Activated naive CD8-positive, alpha-beta T cell treated with anti-CD3 and anti-CD28 coated beads for 36 hours (primary cell): ENCODE measurements at places on chromosomes 12 and 14. TPM values are rescaled to one million over a fixed set of nuclear protein-coding genes. Genes with fewer than 3 reads are reported as not detected.

DNA sequence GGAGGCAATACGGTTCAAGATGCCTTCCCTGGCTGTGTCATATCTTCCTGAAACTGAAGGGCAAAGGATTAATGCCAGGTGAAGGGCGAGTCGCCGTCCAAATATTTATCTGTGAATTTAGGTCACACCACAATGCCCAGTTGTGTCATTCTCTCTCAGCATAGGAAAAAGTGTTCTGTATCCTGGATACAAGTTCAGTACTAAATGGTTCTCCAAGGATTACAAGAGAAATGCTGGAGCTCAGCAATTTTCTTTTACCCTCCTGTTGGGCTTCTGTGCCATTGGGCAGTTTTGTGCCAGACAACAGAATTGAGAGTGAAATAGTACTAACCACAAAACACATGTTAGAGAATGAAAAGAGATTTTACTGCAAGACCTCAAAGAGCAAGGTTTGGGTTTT, 493.9 kb downstream of the EGLN3 start:
- peaks cover 3% of the 10 kb centered on the region for H3K27me3 ChIP-seq
- no peak overlapping the region for H3K27ac ChIP-seq
- DNase-seq, result no peak
- H3K4me1 ChIP-seq, result peaks cover 2% of the 10 kb centered on the region

DNA sequence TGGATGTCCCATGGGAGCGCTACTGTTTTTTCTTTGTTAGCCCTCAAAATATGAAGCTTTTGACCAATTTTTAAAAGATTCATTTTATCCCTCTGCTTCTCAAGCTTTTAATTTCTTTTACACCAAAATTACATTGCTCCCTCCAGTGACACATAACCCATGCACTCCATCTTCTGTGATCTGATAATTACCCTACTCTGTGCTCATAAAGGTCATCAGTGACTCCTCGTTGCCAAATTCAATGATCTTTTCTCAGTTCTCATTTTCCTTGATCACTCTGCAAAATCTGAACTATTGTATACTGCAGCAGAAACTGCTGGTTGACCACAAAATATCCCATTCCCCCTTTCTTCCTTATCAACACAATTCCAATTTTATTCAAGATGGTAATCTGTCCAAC, 8.7 kb upstream of the PTGDR start:
- H3K4me3 ChIP-seq, result no peak overlapping the region
- H3K27ac ChIP-seq, result no peak overlapping the region
- H3K4me1 ChIP-seq, result peaks cover 5% of the 10 kb centered on the region
- no peaks in the 10 kb centered on the region for H3K27me3 ChIP-seq
- no peak for DNase-seq
- H3K36me3 ChIP-seq, result no peaks in the 10 kb centered on the region

TMEM253 gene
- total RNA-seq, result not detected

DNA sequence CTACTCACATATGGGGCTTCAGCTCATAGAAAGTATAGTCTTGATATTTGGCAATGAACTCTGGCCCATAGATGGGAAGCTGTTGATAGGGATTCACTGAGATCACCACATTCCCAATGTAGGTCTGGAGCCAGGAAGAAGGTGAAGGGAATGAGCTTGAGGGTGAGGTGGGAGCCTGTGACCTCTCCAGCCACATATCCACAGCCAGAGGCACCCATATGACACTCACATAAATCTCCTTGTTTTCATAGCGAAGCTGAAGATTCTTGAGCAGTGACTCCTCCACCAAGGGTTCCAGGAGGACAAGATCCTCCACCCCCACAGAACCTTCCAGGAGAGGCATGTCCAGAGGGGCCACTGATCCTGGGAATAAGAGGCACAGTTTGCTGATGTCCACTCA, 1.9 kb downstream of the MYO1A start:
- peaks cover 37% of the 10 kb centered on the region for H3K4me1 ChIP-seq
- peaks cover 2% of the 10 kb centered on the region for H3K36me3 ChIP-seq
- H3K27me3 ChIP-seq, result no peaks in the 10 kb centered on the region
- DNase-seq, result no peak
- H3K27ac ChIP-seq, result peak overlapping the region; percentile 84

GRCh38 chr12:24020397-24021163, 71.1 kb upstream of the SOX5 start:
- H3K4me3 ChIP-seq, result no peak overlapping the region
- H3K36me3 ChIP-seq, result no peaks in the 10 kb centered on the region
- no peak overlapping the region for H3K27ac ChIP-seq
- H3K4me1 ChIP-seq, result no peaks in the 10 kb centered on the region
- no peaks in the 10 kb centered on the region for H3K27me3 ChIP-seq

TAS2R14 gene
- 0.64 TPM for total RNA-seq

DNA sequence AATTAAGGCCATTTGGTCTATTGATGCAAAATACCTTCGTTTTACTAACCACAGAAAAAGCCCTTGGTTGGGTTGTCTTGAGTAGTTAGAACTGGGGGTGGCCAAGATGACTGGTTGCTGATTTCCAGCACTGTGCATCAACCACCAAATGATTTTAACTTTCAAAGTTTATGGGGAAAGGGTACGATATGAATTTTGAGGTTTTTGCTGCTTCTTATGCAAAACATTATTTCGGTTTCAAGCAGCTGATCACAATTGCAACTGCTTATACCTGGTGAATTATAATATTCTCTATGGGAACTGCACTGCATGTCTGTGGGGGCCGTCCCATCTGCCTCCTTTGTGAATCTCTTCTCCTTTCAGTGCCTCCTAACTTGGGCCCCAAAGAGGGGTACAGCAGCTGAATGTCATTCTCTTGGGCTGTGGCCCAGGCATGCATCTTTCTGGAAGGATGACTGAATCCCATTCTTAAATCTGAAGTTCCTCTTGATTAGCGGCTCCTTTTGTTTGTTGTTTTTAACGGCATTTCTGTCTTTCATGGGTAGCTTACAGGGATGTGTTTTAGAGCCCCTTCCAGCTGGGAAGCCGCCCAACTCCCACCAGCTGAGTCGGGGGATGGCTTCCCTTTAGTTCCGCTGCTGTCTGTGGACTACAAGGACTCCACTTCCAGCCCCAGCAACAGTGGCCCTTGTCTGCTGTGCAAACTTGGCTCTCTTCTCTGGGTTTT, 479.8 kb downstream of the ZFP36L1 start:
- peak overlapping the region; percentile 54 for H3K27ac ChIP-seq
- H3K4me1 ChIP-seq, result peaks cover 24% of the 10 kb centered on the region
- H3K4me3 ChIP-seq, result no peak overlapping the region
- H3K36me3 ChIP-seq, result peaks cover 16% of the 10 kb centered on the region

TSHR gene
- not detected for total RNA-seq

GRCh38 chr14:94544726-94545125, 16.5 kb upstream of the SERPINA4 start:
- no peak overlapping the region for H3K4me3 ChIP-seq
- no peaks in the 10 kb centered on the region for H3K4me1 ChIP-seq
- peaks cover 15% of the 10 kb centered on the region for H3K27me3 ChIP-seq

DNA sequence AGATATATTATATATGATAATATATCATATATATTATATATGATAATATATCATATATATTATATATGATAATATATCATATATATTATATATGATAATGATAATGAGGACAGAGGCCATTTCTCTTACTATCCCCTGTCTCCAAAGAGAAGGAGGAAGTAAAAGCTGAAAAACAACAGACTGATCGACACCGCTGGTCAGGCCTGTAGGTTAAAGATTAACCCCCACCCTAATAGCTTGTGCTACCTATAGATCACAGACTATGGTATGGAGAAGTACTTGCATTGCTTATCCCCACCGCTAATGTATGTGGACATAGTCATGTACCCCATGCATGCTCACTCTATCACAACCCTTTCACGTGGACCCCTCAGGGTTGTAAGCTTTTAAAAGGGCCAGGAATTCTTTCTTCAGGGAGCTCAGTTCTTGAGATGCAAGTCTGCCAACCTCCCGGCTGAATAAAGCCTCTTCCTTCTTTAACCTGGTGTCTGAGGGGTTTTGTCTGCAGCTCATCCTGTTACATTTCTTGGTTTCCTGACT, 786.1 kb upstream of the TMEM132C start:
- DNase-seq, result no peak
- no peak overlapping the region for H3K27ac ChIP-seq
- H3K4me1 ChIP-seq, result no peaks in the 10 kb centered on the region
- no peaks in the 10 kb centered on the region for H3K36me3 ChIP-seq
- H3K27me3 ChIP-seq, result no peaks in the 10 kb centered on the region

DNA sequence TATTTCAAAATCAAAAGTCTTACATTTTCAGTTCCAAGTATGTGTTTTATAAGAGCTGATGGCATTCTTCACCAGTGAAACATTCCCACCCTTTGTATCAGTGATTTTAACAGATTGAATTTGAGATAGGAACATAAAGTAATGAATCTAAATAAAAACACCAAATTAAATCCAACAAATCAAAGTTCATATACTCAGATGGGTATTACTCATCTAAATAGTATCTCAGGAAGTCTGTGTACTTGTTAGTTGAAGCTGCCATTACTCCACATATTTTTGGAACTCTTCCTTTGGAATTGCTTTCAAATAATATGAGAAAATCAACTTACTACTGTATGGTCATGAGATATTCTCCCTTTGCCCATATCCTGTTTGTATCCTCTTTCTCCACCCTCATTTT, 89.1 kb downstream of the MIA2 start:
- H3K27ac ChIP-seq, result no peak overlapping the region
- no peaks in the 10 kb centered on the region for H3K4me1 ChIP-seq
- H3K4me3 ChIP-seq, result no peak overlapping the region
- no peaks in the 10 kb centered on the region for H3K27me3 ChIP-seq

GRCh38 chr12:19165451-19165850, 35.9 kb downstream of the PLEKHA5 start:
- no peak overlapping the region for H3K27ac ChIP-seq
- no peak for DNase-seq
- no peaks in the 10 kb centered on the region for H3K4me1 ChIP-seq
- H3K27me3 ChIP-seq, result no peaks in the 10 kb centered on the region

MRPL52 gene
- 170 TPM for total RNA-seq

- no peak overlapping the region for H3K4me3 ChIP-seq
- no peak for DNase-seq
- no peaks in the 10 kb centered on the region for H3K36me3 ChIP-seq
- H3K27ac ChIP-seq, result no peak overlapping the region
- H3K4me1 ChIP-seq, result no peaks in the 10 kb centered on the region
Observed at GRCh38 chr12:108040947-108041346, 88.1 kb upstream of the WSCD2 start.

MLEC gene
- total RNA-seq, result 99.5 TPM

GRCh38 chr12:129961091-129961490, 57.3 kb upstream of the TMEM132D start:
- no peak overlapping the region for H3K27ac ChIP-seq
- peaks cover 13% of the 10 kb centered on the region for H3K27me3 ChIP-seq
- no peak overlapping the region for H3K4me3 ChIP-seq
- H3K4me1 ChIP-seq, result no peaks in the 10 kb centered on the region
- no peak for DNase-seq
- H3K36me3 ChIP-seq, result no peaks in the 10 kb centered on the region

GALNT9 gene
- not detected for total RNA-seq

C12orf76 gene
- 6.6 TPM for total RNA-seq

- peaks cover 2% of the 10 kb centered on the region for H3K36me3 ChIP-seq
- peaks cover 53% of the 10 kb centered on the region for H3K4me1 ChIP-seq
- H3K27ac ChIP-seq, result peak overlapping the region; percentile 98
Observed at GRCh38 chr14:50001151-50001998, 108.5 kb downstream of the ARF6 start.

CLEC9A gene
- total RNA-seq, result not detected

PTGES3 gene
- total RNA-seq, result 403 TPM

DNA sequence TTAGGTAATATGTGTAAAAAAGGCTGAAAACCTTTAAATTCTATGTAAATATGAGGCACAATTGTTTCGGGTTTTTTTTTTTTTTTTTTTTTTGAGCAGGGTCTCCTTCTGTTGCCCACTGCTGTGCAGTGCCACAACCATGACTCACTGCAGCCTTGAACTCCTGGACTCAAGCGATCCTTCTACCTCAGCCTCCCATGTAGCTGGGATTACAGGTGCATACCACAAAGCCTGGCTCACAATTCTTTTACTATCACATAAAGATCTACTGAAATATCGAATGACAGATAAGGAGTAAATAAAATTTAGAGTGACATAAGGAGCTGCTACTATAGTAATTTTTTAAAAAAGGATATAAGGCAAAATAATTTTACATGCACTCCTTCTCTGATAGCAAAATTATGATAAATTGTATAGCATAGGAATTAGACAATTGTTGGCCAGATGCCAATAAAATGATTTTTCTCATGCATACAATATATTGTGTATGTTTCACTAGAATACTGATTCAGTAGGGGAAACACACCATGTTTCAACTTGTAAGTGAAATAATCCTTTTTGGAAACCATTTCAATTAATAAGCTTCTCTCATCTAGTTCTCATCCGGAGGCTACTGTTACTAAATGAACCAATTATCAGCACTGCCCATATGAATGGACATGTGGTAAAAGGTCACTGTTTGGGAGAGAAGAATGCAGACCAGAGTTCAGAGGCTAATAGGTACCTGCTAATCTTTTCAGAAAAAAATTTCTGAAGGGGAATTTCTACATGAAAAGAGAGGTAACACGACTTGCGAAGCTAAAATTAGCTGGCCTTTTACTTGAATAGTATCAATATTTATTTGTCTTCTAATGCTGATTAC, 108.4 kb downstream of the PPP1R12A start:
- H3K27me3 ChIP-seq, result no peaks in the 10 kb centered on the region
- H3K27ac ChIP-seq, result no peak overlapping the region
- peaks cover 20% of the 10 kb centered on the region for H3K4me1 ChIP-seq
- DNase-seq, result no peak
- no peak overlapping the region for H3K4me3 ChIP-seq

GRCh38 chr14:47826809-47827208, 151.4 kb upstream of the MDGA2 start:
- no peak overlapping the region for H3K27ac ChIP-seq
- no peaks in the 10 kb centered on the region for H3K36me3 ChIP-seq
- H3K4me1 ChIP-seq, result no peaks in the 10 kb centered on the region
- no peak for DNase-seq
- H3K4me3 ChIP-seq, result no peak overlapping the region

PTCSC3 gene
- not detected for total RNA-seq

DNA sequence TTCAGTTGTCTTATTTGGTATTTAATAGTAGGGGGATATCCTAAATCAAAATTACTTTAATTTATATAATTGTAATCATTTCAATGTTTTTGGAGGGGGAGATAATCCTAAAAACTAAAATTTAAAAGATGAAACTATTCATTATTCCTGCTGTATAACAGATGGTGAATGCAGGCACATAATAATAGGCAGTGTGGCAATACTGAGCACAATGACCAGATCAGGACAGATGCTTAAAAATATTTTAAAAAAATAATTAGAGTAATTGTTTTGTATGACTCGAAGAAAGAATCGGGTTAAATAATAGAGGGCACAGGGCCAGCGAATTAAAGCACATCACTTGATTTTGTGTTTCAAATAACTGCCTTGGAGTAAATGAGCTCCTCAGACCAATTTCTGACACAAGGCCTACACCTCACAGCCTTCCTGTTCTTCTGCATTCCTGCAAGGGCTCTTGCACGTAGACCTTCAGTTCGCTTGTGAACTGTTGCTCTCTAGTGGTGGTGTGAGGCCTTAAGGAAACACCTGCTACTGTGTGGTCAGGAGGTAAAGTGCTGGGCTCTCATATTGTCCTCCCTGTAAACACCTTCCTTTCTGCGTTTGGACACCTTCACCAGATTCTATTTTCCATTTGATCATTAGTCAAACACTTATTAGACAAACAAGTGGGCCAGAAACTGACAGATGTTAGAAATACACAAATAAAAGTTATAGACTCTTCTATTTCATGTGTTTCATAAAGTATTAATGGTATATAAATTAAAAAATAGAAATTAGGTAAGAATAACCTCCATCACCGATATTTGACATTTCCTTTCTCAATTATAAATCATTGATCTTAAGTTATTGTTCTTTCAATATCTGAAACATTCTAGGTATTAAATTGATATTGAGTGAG, 29.3 kb upstream of the KLRF1 start:
- H3K27ac ChIP-seq, result peak overlapping the region; percentile 64
- peak overlapping the region; percentile 54 for H3K4me3 ChIP-seq
- H3K27me3 ChIP-seq, result no peaks in the 10 kb centered on the region
- peaks cover 41% of the 10 kb centered on the region for H3K4me1 ChIP-seq
- H3K36me3 ChIP-seq, result peaks cover 14% of the 10 kb centered on the region
